ENCODE measurements at places on chromosomes 13 and 19.

DNA sequence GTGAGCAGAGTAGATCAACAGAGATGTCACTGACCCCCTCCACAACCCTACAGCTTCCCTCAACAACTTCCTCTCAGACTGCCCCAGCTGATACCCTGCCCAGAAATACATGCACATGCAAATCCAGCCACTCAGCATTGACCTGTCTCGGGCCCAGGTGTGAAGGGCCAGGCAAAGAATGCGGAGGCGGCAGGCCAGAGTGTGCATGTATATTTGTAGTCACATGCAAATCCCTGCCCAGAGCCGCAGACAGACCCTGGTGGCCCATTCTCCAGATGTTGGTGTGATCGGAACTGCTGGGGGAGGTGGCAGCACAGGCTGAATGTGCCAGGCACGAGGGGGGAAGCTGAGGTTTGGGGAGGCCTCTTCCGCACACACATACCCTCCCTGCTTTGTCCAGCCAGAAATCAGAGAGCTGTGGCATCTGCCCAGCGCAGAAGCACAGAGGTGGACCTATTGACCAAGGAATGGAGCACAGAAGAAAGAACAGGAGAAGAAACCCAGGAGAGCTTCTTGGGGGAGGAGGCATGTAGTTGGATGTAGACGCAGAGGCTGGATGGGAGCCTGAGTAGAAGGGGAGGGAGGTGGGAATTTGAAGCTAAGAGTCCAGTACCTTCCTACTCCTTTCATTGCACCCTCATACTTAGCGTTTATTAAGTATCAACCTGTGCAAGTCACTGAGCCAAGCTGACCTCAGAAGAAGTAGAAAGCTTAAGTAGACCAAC lies 14.4 kb downstream of the MEF2B start:
- DNase-seq, result peak; percentile 87

GRCh38 chr13:109626386-109627171 lies 159.8 kb downstream of the IRS2 start:
- DNase-seq, result no peak

DNA sequence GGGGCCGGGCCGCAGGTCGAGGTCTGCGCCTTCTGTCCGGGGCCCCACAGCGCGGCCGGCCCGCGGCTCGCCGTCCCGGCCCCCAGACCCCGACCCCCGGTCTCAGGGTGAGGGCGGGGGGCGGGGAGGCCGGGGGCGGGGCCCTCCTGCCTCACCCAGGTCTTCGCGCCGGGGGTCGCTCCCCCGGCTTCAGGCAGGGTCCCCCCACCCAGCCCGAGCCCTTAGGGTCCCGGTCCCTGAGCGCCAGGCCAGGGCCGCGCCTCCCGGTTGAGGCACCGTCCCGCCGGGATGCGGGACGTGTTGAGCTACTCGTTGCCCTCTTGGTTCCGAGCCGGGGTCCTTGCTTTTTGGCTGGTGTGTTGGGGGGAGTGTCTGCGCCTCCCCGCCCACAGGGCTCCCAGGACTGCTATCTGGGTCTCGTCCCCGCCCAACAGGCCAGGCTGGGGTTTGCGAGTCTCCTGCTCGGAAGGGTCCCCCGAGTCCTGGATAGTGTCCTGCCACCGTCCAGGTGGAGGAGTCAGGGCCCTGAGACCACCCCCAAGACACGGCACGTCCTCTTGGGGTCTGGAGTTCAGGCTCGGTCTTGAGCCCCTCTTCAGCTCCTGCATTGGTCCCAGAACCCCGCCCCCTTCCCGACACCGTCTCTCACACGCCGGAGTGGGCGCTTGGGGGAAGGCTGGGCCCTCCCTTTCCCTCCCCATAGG lies 452 bp downstream of the PIAS4 start:
- DNase-seq, result peak; percentile 23

- no peak for DNase-seq
These were observed 383.7 kb downstream of the HS6ST3 start for GRCh38 chr13:96473526-96474180.

DNA sequence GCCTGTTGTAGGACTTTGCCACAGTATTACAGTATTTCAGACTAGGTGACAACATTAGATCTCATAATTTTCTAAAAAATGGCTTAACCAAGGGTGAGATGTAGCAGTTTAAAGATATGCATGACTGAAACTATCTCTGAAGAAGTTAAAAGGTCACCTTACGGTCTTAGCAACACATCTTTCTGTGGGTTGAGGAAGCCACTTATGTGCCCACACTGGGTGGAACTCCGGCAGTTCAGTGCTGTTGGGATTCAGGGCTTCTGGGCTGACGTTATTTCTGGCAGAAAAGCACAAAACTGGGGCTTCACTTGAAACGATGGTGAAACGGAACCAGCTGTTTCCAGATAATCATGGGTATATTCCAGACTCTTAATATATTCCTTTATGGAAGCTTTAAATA lies 697.3 kb downstream of the PCDH9 start:
- DNase-seq, result no peak

- no peak for DNase-seq
These were observed 4.7 kb upstream of the ZNF813 start for GRCh38 chr19:53462861-53463260.

- peak; percentile 59 for DNase-seq
These were observed 10.6 kb upstream of the UBE2S start for GRCh38 chr19:55418185-55418584.

DNA sequence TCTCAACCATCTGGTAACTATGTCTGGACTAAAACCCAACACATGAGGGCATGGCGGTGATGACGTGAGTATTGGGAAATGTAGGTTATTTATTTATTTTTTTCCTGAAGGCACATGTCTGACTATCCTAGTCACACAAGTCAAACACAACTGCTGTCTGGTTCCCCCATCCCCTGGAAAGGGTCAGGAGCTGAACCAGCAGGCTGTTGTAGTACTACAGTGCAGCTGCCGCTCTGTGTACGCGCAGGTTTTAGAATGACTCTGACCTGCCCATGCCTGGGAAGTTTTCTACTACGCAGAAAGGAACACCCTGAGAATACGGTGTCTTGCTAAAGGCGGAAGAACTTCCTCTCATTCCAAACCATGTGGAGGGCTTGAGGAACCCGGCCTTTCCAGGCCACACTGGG lies 1.2 kb downstream of the SLC7A1 start:
- peak; percentile 45 for DNase-seq

- no peak for DNase-seq
These were observed 537.6 kb downstream of the EFNB2 start for GRCh38 chr13:105997581-105998550.

DNA sequence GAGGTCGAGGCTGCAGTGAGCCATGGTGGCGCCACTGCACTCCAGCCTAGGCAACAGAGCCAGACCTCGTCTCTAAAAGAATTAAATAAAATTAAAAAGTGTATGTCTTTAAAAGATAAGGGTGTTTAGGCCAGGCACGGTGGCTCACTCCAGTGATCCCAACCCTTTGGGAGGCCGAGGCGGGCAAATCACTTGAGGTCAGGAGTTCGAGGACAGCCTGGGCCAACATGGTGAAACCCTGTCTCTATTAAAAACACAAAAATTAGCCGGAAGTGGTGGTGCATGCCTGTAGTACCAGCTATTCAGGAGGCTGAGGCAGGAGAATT lies 7.5 kb upstream of the SDHAF1 start:
- no peak for DNase-seq

DNA sequence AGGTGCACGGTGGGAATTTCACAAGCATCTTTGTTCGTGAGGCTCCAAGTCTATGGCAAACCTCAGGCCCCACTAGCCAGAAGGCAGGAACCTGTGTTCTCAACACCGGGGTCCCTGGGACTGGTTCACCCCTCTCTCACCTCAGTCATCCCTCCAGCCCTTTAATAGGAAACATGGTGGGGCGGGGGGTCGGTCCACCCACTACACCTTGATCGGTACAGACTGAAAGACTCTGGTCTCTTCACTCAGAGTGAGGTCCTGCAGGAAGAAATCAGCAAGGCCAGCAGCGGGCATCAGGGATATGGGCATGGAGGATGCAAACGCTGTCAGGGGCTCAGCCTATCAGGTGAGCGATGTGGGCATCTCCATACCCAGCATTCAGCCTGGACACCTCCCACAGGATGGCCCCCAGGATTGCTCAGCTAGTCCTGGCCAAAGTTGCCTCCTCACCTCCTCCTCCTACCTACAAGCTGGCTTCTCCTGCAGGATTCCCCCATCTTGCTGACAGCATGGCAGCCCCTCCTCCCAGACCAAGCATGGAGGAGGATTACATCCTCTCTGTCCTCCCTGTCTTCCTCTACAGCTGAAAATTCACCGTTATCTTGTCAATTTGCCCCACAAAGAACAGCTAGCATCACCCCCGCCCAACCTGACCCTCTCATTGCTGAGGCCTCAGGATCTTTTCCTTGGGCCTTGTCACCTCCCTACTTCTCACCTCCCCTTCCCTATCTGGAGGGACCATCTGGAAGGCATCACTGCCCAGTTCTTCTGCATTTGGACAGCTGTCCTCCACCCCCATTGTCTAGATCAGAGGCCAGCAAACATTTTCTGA lies 37.3 kb upstream of the CD33 start:
- DNase-seq, result no peak

DNA sequence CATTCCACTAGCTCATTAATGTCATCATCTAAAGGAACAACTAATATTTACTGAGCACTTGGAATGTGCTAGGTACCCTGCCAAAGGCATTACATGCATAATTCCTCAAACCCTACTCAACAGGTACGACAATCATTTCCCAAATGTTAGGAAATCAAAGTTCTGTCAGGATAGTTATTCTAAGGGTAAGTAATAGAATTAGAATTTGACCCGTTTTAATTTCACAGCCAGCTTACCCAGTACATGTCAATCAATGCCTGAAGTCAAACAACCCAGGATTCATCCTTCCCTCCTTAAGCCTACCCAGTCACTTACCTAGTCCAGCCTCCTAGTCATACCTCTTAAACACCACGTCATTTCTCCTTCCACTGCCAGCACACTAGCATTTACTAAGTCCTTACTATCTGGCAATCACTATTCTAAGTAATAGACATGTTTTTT lies 2.4 kb downstream of the LNX2 start:
- no peak for DNase-seq

GRCh38 chr13:28505543-28506135 lies 10.7 kb upstream of the FLT1 start:
- DNase-seq, result no peak

GRCh38 chr13:112716841-112717520 lies 27.1 kb downstream of the ATP11A start:
- DNase-seq, result no peak

DNA sequence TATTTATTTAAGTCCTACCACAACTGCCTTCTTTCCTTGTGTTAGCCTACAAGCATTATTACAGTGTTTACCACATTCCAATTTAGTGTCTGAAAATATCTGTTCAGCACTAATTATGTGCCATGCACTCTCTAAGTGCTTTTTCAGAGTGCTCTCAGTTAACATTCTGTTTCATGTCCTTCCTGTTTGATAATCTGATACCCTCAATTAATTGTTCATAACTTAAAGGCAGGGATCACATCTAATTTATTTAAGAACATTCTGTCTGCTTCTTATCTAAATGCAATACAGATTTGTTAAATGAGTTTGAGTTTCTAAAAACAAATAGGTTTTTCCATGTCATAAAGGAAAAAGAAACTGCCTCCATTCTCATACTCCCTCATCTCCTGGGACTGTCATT lies 649.6 kb upstream of the ATXN8OS start:
- DNase-seq, result no peak

- DNase-seq, result no peak
These were observed 8.8 kb downstream of the ATP4B start for GRCh38 chr13:113649212-113649611.

- peak; percentile 91 for DNase-seq
These were observed 958 bp downstream of the JUND start for GRCh38 chr19:18280247-18281081.

DNA sequence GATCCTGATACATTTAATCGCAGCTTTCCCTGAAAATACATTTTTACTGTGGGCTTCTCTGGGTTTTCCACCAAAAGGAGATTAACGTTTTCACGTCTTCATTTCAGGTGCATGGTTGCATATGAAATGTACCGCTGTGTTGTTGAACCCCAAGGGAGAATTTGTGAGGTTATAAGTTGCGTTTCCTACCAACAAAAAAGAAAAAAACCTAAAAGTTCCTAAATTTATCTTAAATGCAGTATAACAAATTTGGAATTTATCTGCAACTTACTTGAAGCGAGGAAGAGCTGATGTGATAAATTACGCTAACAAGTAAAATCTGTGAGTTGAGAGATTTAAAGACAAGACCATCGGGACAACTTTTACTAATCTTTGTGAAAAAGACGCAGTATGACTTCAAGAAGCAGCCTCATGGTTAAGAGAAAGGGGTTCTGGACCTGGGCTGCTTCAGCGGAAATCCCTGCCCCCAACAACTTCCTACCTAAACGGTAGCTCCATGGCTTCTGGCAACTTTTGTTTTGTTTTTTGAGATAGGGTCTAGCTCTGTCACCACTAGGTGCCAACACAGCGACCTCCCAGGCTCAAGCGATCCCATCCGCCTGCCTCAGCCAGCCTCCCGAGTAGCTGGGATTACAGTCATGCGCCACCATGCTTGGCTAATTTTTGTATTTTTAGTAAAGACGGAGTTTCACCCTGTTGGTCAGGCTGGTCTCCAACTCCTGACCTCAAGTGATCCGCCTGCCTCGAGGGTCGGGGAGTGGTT lies 958 bp upstream of the OBI1 start:
- peak; percentile 9 for DNase-seq

DNA sequence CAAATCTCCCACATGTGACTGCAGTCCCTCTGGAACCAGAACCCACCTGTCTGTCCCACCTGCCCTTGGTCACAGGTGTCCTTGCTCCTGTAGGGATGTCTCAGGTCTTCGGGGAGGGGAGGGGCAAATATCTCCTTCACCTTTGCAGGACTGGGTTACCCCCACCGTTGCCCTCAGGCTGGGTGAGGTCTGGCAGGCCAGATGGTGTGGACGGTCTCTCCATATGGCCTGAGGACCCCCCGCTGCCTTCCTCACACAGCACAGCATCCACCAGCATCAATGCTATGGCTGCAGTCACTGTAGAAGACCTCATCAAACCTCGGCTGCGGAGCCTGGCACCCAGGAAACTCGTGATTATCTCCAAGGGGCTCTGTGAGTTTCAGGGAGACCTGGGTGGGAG lies 10.0 kb downstream of the SLC5A5 start:
- DNase-seq, result no peak

DNA sequence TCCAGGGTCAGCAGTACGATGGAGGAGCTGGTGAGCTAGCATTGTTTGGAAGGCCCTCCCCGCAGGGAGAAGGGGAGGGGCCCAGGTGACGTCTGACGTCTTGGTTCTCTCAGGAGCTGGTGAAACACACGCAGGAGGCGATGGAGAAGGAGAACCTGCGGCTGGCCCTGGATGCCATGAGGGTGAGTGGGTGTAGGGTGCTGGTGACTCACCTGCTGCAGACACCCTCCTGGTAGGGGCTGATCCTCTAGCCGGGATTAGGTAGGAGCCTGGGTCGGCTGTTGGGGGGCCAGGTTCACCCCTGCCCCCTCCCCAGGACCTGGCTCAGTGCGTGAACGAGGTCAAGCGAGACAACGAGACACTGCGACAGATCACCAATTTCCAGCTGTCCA lies 55.8 kb downstream of the VAV1 start:
- DNase-seq, result no peak
